ENCODE measurements at places on chromosomes 1 and 21. TPM values are rescaled to one million over a fixed set of nuclear protein-coding genes. Genes with fewer than 3 reads are reported as not detected.

MAN1C1 gene
- 15.8 TPM for polyA plus RNA-seq

DNA sequence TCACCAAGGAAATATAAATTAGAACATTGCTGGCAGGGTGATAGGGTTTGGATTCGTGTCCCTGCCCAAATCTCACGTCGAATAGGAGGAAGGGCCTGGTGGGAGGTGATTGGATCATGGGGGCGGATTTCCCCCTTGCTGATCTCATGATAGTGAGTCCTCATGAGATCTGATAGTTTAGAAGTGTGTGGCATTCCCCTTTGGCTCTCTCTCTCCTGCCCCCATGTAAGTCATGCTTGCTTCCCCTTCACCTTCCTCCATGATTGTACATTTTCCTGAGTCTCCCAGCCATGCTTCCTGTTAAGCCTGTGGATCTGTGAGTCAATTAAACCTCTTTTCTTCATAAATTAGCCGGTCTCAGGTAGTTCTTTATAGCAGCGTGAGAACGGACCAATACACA lies 60.6 kb downstream of the VPS26C start:
- H3K36me3 ChIP-seq: no peaks in the 10 kb centered on the region
- H3K27me3 ChIP-seq: no peaks in the 10 kb centered on the region
- H3K4me1 ChIP-seq: peaks cover 15% of the 10 kb centered on the region
- H3K27ac ChIP-seq: no peak overlapping the region

GRCh38 chr1:23964790-23965740 lies 5.4 kb downstream of the PNRC2 start:
- H3K4me1 ChIP-seq: peaks cover 39% of the 10 kb centered on the region
- H3K36me3 ChIP-seq: no peaks in the 10 kb centered on the region
- DNase-seq: no peak

SELENBP1 gene
- polyA plus RNA-seq: 176 TPM

DNA sequence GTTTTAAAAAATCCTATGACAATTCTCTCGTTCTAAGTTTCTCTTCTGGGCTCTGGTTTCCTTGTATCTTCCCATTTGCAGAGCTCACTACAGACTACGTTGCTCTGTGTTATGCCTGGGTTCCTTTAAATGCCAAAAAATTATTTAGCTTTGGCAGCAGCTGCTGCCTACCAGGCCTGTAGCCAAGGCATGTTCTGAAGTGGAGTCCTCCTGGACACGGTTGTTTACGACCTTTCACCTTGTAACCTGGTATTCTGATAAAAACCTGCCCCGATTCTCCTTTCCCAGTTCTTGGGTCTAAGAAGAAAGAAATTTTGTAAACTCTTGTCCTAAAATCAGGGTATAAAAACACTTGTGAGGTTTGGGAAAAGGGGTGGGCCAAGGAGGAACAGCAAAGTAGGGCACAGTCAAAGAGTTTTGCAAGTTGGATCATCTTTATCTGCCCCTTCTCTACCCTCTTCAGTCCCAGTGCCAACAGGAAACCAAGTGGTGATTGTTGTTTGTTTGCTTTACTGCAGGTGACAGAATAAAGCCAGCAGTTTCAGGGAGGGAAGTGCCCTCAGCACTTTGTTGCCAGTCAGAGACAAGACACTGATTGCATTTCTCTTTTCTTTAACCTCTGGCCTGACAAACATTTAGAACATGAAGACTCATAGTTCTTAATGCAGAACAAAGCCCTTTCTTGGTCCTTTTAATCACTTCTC lies 3.1 kb upstream of the TXNIP start:
- H3K4me3 ChIP-seq: no peak overlapping the region
- H3K36me3 ChIP-seq: no peaks in the 10 kb centered on the region
- peak overlapping the region; percentile 92 for H3K27ac ChIP-seq
- no peak for DNase-seq

- no peaks in the 10 kb centered on the region for H3K36me3 ChIP-seq
- DNase-seq: no peak
- peaks cover 18% of the 10 kb centered on the region for H3K27me3 ChIP-seq
- no peaks in the 10 kb centered on the region for H3K4me1 ChIP-seq
These were observed 41.1 kb downstream of the GLIS1 start for GRCh38 chr1:53697721-53698383.

CLDN8 gene
- polyA plus RNA-seq: 0.14 TPM

Measured in left lung (tissue), 14 donors.